ENCODE measurements at places on chromosomes 5 and 9. TPM values are rescaled to one million over a fixed set of nuclear protein-coding genes. Genes with fewer than 3 reads are reported as not detected.

PCDHB12 gene
- total RNA-seq = not detected

DNA sequence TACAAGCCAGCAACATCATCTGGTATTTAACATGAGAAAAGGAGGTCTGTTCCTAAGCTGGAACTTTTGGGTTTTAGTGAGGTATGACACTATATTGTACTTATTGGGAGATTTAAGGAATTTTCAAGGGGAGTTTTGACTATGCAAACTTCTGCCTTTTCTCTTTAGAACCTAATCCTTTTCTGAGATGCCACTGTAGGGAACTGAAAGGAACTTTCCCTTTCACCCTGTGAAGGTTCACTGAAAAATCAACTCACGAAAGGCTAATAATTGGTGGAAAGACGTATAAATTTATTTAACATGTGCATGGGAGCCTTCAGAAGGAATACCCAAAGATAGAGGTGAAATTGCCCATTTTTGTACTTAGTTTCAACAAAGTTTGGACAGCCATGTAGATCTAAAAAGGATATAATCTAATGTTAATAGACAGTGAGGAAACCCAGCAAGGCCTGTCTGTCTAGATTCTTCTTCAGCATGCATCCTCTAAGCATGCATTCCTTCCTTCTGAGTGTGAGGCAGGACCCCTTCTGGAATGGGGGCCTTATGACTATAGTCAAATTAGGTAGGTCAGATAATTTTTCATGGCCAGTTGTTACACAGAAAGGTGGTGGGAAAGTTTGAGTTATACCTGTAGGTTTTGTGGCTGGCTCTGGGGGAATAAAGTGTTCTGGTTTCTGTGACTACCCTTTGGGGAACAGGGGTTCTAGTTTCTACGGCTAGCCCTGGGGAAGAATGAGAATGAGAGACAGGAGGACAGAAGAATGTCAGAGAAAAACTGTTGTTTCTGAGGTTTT lies 200.3 kb downstream of the C9orf152 start:
- no peaks in the 10 kb centered on the region for H3K36me3 ChIP-seq
- no peak overlapping the region for H3K27ac ChIP-seq
- no peak overlapping the region for H3K4me3 ChIP-seq
- H3K27me3 ChIP-seq = no peaks in the 10 kb centered on the region
- H3K4me1 ChIP-seq = no peaks in the 10 kb centered on the region

DNA sequence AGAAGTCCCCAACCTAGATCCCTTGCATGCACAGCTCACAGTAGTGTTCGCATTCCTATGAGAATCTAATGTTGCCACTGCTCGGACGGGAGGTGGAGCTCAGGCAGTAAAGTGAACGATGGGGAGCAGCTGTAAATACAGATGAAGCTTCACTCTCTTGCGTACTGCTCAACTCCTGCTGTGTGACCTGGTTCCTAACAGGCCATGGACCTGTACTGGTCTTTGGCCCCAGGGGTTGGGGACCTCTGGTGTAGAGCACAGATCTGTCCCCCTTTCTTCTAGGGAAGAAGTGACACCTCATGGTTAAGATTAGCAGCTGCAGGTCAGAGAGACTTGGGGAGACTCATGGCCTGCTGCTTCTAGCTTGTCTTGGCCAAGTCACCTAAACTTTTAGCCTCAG lies 7.1 kb downstream of the ARHGEF28 start:
- H3K4me3 ChIP-seq = no peak overlapping the region
- no peak for DNase-seq
- H3K27ac ChIP-seq = no peak overlapping the region
- no peaks in the 10 kb centered on the region for H3K27me3 ChIP-seq
- no peaks in the 10 kb centered on the region for H3K4me1 ChIP-seq

- H3K4me1 ChIP-seq = no peaks in the 10 kb centered on the region
- H3K27ac ChIP-seq = no peak overlapping the region
- H3K27me3 ChIP-seq = no peaks in the 10 kb centered on the region
- no peak overlapping the region for H3K4me3 ChIP-seq
- DNase-seq = no peak
- no peaks in the 10 kb centered on the region for H3K36me3 ChIP-seq
Observed at GRCh38 chr5:117701062-117701461, 1126.4 kb upstream of the SEMA6A start.

GRCh38 chr9:2120926-2121689 lies 106.0 kb downstream of the SMARCA2 start:
- H3K27me3 ChIP-seq = no peaks in the 10 kb centered on the region
- no peak overlapping the region for H3K4me3 ChIP-seq

ARHGEF39 gene
- total RNA-seq = not detected

GRCh38 chr5:147565524-147565923 lies 55.7 kb upstream of the DPYSL3 start:
- no peak overlapping the region for H3K27ac ChIP-seq
- no peak for DNase-seq
- H3K4me3 ChIP-seq = no peak overlapping the region
- no peaks in the 10 kb centered on the region for H3K27me3 ChIP-seq
- no peaks in the 10 kb centered on the region for H3K4me1 ChIP-seq

- peaks cover 12% of the 10 kb centered on the region for H3K4me1 ChIP-seq
- no peaks in the 10 kb centered on the region for H3K36me3 ChIP-seq
- H3K27me3 ChIP-seq = no peaks in the 10 kb centered on the region
- no peak overlapping the region for H3K27ac ChIP-seq
- H3K4me3 ChIP-seq = no peak overlapping the region
Observed at GRCh38 chr5:140358738-140359310, 1.2 kb upstream of the SLC4A9 start.

DNA sequence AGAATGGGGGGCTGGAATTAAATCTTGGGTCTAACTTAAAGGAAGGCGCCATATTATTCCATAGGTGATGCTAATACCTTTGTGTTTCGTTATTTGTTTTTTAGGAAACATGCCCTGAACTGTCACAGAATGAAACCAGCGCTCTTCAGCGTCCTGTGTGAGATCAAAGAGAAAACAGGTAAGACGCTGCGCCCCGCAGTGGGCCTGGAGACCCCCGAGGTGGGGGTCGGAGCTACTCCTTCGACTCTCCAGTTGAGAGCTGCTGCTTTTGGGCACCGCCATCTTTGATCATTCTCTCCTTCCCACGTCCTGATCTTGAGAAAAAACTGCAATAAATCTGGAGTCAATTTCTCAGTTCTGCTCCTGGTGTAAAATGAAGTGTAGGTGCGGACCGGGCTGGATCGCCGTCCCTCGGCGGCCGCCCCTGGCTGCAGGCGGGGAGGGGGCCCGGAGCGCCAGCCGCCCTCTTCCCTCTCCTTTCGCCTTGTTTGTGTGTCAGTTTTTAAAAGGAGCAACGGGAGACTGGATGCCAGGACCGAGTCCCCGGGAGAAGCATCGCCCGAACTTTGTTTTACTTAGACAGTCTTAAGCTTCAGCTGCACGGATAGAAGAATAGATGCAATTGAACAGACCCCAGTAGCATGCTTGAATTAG lies 1.4 kb downstream of the PBX3 start:
- H3K36me3 ChIP-seq = no peaks in the 10 kb centered on the region
- H3K27me3 ChIP-seq = no peaks in the 10 kb centered on the region
- H3K4me3 ChIP-seq = peak overlapping the region; percentile 83
- H3K27ac ChIP-seq = peak overlapping the region; percentile 73
- DNase-seq = no peak
- H3K4me1 ChIP-seq = no peaks in the 10 kb centered on the region

GRCh38 chr5:54514841-54515432 lies 2.6 kb upstream of the SNX18 start:
- no peak overlapping the region for H3K4me3 ChIP-seq
- H3K4me1 ChIP-seq = peaks cover 14% of the 10 kb centered on the region
- no peak for DNase-seq
- H3K36me3 ChIP-seq = no peaks in the 10 kb centered on the region
- H3K27ac ChIP-seq = no peak overlapping the region
- no peaks in the 10 kb centered on the region for H3K27me3 ChIP-seq

DNA sequence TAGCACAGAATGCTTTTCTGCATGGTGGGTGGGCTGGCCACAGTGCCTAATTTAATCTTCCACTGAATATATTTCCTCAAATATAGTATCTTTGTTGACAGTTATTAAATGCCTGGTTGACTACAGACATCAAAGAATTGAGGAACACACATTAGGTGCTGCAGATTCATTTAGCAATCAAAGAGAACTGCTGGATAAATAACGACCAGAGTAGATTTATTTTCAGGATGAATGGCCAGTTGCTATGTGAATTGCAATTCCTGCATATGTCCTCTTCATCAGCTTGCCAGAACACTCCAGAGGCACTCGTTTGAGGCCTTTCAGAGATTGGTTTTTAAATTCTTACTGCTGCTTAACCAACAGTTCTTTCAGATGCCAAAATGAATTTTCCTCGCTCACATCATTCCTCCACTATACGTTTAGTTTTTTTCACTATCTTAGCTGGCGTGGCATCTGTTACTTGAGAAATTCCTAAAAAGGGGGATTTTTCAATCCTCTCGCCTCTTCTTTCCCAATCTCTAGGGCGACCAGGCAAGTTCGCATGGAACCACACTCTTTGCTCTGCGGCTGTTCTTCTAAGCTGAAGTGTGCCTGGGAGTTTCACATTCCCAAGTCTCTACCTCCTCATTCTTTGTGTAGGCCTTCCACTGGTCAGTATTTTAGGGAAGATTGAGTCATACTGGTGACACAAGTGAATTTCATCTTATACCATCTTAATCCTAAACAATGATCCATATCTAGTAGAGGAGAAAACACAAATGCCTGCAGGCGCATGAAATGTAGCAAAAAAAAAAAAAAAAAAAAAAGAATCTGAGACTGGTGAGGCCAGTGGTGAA lies 237.1 kb upstream of the NMUR2 start:
- H3K27ac ChIP-seq = no peak overlapping the region
- H3K4me3 ChIP-seq = no peak overlapping the region
- H3K36me3 ChIP-seq = no peaks in the 10 kb centered on the region
- no peaks in the 10 kb centered on the region for H3K27me3 ChIP-seq
- no peaks in the 10 kb centered on the region for H3K4me1 ChIP-seq
- no peak for DNase-seq

DNA sequence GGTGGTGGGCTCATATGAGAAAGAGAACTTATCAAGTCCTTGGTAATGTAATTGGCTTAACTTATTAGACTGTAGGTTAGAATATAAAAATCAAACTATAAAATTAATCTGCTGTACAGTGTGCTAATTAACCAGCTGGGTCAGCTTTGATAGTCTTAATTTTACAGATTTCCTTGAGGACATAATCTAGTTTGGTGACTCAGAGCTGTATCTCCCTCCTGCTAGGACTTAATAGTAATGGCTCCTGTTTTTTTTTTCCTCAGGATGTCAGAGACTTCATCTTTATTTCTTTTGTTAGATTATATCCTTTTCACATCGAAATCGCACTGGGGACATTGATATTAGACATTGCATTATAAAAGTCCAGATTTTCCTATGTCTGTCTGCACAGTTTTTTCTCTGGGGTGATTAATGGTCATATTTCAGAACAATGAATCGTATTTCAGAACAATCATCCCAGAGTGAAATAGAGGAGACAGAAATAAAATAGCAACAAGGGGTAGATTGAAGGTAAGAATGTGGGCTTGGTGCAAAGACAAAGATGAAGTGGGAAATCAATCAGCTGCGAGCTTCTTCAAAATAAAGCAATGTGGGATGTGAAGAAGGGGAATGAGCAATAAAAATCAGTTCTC lies 346.4 kb upstream of the RIOK2 start:
- no peak overlapping the region for H3K4me3 ChIP-seq
- H3K27me3 ChIP-seq = no peaks in the 10 kb centered on the region
- H3K36me3 ChIP-seq = no peaks in the 10 kb centered on the region
- no peak overlapping the region for H3K27ac ChIP-seq
- DNase-seq = no peak

DNA sequence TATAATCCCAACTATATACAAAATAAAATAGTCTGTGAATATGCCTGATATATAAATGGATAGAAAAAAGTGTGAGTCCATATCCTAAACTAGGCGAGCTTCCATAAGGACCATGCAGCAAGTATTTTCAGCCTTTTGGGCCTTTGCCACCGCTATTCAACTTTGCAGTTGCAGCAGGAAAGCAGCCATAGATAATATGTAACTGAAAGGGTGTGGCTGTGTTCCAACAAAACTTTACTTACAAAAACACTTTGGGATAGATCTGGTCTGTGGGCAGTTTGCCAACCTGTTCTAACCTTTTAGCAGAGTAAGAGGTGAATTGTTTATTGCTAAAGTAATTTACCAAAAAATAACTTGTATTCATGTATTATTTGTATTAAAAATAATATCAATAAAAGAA lies 127.8 kb upstream of the GPR151 start:
- H3K27ac ChIP-seq = no peak overlapping the region
- DNase-seq = no peak
- no peaks in the 10 kb centered on the region for H3K27me3 ChIP-seq
- no peaks in the 10 kb centered on the region for H3K36me3 ChIP-seq
- H3K4me3 ChIP-seq = no peak overlapping the region

SNCB gene
- not detected for total RNA-seq

FGF1 gene
- not detected for total RNA-seq

GRCh38 chr5:33441241-33442177 lies 744 bp downstream of the TARS1 start:
- peak; percentile 20 for DNase-seq
- peaks cover 16% of the 10 kb centered on the region for H3K4me1 ChIP-seq

GRCh38 chr9:119861842-119862241 lies 492.6 kb upstream of the BRINP1 start:
- no peak overlapping the region for H3K4me3 ChIP-seq
- DNase-seq = no peak
- H3K27me3 ChIP-seq = no peaks in the 10 kb centered on the region
- no peaks in the 10 kb centered on the region for H3K4me1 ChIP-seq
- H3K27ac ChIP-seq = no peak overlapping the region

GHR gene
- not detected for total RNA-seq

- no peaks in the 10 kb centered on the region for H3K36me3 ChIP-seq
- H3K4me1 ChIP-seq = no peaks in the 10 kb centered on the region
- DNase-seq = no peak
- H3K27ac ChIP-seq = no peak overlapping the region
Observed at GRCh38 chr5:67286006-67286405, 89.4 kb upstream of the CD180 start.

DNA sequence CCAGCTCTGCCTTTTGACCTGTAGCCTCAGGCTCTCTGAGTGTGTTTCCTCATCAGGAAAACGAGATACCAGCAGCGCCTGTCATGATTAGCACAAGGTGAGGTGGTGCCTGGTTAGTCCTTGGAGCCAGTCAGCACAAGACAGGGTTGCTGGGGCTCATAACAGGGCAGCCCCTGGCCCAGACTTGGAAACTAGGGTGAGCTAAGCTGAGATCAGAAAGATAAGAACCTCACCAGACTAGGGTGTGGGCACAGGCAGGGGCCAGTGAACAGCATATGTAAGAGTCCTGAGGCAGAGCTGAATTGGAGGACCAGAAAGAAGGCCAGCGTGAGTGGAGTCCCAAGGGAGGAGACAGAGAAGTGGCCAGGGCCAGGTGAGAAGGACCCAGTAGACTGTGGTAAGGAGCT lies 42.7 kb upstream of the FUBP3 start:
- no peaks in the 10 kb centered on the region for H3K27me3 ChIP-seq
- H3K4me3 ChIP-seq = no peak overlapping the region
- H3K27ac ChIP-seq = no peak overlapping the region
- H3K4me1 ChIP-seq = no peaks in the 10 kb centered on the region
- no peaks in the 10 kb centered on the region for H3K36me3 ChIP-seq
- DNase-seq = no peak

Measured in naive thymus-derived CD4-positive, alpha-beta T cell (primary cell).